Left ventricle myocardium inferior (tissue), 1 donor: ENCODE measurements at places on chromosomes 2 and 18. TPM values are rescaled to one million over a fixed set of nuclear protein-coding genes. Genes with fewer than 3 reads are reported as not detected.

DNA sequence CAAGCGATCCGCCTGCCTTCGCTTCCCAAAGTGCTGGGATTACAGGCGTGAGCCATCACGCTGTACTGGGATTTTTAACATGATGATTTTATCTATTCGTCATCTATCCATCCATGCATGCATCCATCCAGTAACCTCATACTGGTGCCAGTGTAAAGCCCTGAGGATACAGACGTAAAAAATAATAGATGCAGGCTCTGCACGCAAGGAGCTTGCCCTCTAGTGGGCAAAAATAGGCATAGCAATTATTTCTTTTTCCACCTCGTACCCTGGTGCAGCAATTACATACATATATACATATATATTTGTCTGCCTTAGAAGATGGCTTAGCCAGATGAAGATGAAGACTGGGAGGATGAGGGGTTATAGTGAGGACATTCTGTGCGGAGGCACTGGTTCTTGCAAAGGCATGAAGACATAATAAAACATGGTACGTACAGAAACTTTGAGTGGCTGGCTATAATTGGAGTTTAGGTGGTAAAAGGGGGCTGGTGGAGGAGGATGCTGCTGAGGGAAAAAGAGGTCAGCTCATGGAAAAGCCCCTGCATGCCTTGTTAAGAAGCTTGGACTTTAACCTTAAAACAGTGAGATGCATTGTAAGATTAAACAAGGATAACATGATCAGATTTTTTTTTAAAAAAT lies 19.6 kb upstream of the RPIA start:
- no peak for DNase-seq

TBR1 gene
- not detected for total RNA-seq

- no peak for DNase-seq
These were observed 12.8 kb downstream of the ZC3H15 start for GRCh38 chr2:186498834-186499233.

- no peak for DNase-seq
These were observed 49.8 kb upstream of the ZBTB7C start for GRCh38 chr18:48459016-48459415.

DNA sequence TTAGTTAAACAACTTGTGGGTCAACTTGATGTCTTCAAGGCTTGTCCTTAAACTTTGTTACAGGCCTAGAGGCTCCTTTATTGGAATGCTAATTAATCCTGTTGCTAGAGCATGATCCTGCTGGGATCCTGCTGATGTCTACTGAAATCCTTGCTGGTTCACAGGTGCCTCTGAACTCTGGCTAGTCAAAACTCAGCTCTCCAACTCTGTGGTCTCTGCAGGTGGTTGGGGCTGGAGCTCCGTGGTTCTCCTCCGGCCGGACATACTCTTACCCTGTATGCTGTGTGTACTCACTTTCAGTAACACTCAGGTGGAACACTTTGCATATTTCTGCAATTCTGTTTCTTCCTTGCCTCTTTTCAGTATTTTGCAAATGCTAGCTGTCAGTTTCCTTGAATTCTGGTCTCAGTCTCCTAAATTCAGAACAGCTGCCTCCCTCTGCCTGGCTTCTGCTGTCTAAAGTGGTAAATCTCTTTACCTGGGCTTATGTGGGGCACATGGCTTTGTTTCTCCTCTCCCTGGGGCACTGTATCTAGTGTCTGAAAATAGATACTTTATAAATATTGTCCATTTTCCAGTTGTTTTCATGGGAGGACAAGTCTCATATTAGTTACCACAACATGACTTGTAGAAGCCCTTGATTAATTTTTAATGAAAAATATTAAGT lies 113.0 kb downstream of the ATP9B start:
- no peak for DNase-seq

SCTR gene
- 1.2 TPM for total RNA-seq

- DNase-seq: no peak
These were observed 38.5 kb upstream of the ATP8B1 start for GRCh38 chr18:57841568-57841967.

ASPRV1 gene
- 0.63 TPM for total RNA-seq

MAP2 gene
- total RNA-seq: 6.2 TPM

SAG gene
- total RNA-seq: not detected

- DNase-seq: no peak
These were observed 18.1 kb upstream of the LCLAT1 start for GRCh38 chr2:30428827-30429461.

DNA sequence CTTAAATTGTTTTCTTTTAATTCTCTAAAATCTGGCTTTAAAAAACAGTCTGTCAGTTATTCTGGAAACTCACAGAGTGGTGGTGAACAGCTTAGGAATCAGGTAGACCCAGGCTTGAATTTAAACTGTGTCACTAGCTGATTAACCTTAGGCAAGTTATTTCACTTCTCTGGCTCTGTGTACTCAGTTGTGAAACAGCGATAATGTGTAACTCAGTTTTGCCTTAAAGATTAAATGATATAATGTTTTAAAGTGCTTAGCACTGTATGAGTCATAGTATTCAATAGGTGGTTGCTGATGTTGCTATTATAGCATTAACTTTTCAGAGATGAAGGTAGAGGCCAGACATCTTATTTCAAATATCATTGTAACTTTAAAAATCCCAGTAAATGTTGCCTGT lies 40.7 kb downstream of the PKP4 start:
- DNase-seq: no peak

LIMS4 gene
- total RNA-seq: 2.1 TPM

- no peak for DNase-seq
These were observed 302.5 kb downstream of the NRXN1 start for GRCh38 chr2:50729306-50730049.

DNA sequence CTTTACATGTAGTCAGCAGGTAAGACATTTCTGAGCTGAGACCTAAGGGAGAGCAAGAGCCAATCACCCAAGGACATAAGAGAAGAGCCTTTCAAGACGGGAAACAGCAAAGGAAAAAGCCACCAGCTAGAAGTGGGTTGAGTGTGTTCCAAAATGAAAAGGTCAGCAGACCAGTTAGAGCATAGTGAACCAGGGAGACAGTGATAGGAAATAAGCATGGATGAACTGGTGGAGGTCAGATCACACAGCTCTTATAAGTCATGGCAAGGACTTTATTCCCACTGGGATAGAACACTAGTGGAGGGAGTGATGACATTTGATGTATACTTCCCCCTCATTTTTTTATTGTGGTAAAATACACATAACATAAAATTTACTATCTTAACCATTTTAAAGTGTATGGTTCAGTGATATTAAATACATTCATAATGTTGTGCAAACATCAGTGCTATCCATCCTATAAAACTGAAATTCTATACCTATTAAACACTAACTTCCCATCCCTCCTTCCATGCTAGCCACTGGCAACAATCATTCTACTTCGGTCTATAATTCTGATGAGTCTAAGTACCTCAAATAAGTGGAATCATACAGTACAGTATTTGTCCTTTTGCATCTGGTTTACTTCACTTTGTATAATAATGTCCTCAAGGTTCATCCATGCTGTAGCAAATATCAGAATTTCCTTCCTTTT lies 155.8 kb upstream of the WDSUB1 start:
- no peak for DNase-seq

GRCh38 chr2:172596776-172597175 lies 40.9 kb downstream of the PDK1 start:
- DNase-seq: no peak

FBLN7 gene
- 0.60 TPM for total RNA-seq

DNA sequence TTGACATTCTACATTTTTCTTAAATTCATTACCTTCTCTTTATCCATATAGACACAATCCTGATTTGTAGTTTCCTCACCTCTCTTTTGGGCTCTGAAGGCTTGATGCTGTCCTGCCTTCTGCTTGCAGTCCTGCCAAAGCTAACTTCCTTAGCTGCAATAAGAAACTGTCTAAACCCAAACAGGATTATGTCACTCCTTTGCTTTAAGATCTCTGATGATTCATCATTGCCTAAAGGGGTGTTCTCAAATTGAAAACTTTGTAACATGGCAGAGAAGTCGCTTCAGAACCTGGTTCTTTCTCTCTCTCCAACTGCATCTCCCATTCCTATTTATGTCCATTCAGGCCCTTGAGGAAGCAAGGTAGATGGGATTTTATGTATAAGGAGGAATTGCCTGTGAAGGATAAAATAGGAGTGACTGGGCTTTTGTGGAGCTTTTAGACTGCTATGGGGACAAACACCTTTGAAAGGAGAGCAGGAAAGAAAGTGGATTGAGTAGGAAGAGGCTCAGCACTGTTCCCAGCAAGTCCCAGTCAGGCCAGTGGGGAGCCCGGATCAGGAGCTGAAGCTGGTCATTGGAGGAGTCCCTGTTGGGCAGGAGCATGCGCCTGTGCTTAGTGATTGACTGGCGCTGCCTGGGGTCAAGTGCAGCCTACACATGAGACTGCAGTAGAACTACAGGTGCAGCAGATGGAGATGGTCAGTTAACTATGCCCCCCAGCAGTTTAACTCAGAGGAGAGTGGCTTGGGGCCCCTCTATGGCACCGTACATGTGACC lies 390.6 kb downstream of the CTNNA2 start:
- no peak for DNase-seq

DNA sequence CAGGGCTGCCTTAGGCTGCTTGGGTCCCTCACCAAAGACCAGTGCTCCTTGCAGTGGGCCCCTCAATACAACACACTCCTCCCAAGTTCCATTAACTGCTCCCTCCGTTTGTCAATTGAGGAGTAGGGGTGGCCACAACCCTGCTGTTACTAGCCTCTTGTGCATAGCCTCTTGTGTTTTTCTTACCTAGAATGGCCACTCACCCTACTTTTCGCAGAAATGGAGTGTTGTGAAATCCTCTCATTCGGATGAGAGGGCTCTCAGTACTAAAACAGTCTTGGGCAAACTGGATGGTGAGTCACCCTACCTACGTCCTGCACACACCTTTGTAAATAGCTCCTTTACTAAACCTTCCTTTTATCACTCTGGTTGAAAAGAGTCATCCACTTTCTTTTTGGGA lies 253.9 kb downstream of the OSR1 start:
- no peak for DNase-seq

GRCh38 chr18:26386002-26386401 lies 159.8 kb downstream of the TAF4B start:
- DNase-seq: no peak

GRCh38 chr2:170307052-170307451 lies 129.1 kb downstream of the MYO3B start:
- no peak for DNase-seq

DNA sequence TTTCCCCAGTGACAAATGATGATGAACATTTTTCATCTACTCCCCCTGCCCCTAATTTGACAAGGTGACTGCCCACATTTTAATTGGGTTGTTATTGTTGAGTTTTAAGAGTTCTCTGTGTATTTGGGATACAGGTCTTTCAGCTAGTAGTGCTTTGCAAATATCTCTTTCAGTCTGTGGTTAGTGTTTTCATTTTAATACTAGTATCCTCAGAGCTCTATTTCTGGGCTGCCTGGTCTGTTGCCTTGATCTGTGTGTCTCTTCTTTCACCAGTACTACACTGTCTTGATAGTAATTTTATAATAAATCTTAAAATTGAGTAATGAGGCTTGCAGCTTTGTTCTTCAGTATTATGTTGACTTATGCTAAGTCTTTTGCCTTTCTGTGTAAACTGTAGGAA lies 19.7 kb downstream of the EIF5B start:
- DNase-seq: no peak

GRCh38 chr2:12432985-12433625 lies 283.6 kb upstream of the TRIB2 start:
- DNase-seq: no peak

DNA sequence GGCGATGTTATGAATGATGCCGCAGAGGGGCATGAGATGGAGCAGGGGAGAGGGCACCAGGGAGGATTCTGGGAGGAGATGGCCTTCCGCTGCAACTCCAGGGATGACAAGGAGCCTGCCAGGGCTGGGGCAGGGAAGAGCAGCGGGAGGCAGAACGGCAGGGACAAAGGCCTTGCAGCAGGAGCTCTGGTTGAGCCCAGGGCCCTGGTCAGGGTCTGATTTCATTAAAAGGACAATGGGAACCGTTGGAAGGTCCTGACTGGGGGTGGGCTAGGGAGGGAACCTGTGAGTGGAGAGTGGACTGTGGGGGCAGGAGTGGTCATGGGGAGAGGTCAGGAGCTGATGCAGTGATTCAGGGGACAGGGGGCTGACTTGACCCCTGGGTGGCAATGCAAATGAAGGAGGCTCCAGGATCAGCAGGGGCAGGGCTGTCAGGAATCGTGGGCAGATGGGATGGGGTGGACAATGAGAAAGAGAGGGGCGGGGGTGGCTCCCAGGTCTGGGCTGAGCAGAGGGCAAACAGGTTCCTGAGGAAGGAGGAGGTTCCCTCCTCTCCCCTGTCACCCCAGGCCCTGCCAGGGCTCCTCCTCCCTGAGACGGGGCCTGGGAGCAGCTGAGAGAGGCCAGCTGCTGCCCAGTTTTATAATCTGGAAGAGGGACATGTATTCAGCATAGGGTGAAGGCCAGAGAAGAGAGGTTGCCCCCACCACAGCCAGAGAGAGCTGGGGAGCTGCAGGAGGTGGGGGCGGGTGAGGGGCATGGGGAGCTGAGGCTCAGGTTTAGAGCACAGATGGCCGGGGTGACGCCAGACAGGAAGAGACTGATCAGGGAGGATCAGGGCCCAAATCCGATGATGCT lies 7.3 kb upstream of the DUSP2 start:
- no peak for DNase-seq

SCYGR4 gene
- total RNA-seq: not detected

HOXD3 gene
- not detected for total RNA-seq

- no peak for DNase-seq
These were observed 1533.0 kb downstream of the LRP1B start for GRCh38 chr2:140597836-140598235.

SRD5A2 gene
- not detected for total RNA-seq

FHOD3 gene
- 346 TPM for total RNA-seq

DNA sequence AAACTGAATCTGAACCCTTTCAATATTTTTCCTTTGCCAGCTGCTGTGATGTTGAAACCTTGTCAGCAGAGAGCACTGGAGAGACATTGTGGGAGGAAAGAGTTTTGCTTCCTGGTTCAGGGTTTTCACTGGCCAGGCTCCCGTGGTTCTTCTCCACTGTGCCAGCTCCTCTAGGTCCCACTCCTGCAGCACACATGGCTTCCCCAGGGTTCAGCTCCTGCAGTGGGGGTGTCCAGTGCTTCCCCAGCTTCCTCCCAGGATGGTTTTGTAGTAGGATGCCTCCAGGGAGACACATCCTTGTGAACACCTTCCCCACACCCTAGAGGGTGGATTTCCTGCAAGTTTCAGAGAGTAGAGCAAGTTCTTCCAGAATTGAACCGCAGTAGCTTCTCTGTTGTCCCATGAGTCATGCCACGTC lies 24.0 kb upstream of the SULT1C3 start:
- DNase-seq: no peak

E2F6 gene
- 12.8 TPM for total RNA-seq

ADI1 gene
- 195 TPM for total RNA-seq
